ENCODE measurements at places on chromosomes 12 and 14. TPM values are rescaled to one million over a fixed set of nuclear protein-coding genes. Genes with fewer than 3 reads are reported as not detected.

DNA sequence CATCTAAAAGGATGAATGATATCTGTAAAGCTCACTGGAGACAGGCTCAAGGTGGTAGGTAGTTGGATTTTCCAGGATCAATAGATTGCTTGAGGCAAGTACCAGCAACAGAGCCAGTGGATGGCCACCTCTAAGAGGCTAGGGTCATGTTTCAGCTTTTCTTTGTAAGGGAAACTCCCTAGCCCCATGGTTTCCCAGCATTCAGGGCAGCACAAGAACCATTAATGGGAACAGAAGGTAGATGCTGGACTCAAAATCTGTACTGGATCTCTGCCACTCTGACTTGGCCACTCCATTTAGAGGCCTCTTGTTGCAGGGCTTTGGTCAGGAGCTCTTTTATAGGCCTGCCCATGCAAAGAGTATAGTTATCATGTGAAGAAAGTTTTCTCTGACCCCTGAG lies 76.1 kb upstream of the DYRK2 start:
- DNase-seq, result no peak

GRCh38 chr14:74793506-74794155 lies 30.5 kb downstream of the YLPM1 start:
- no peak for DNase-seq

DNA sequence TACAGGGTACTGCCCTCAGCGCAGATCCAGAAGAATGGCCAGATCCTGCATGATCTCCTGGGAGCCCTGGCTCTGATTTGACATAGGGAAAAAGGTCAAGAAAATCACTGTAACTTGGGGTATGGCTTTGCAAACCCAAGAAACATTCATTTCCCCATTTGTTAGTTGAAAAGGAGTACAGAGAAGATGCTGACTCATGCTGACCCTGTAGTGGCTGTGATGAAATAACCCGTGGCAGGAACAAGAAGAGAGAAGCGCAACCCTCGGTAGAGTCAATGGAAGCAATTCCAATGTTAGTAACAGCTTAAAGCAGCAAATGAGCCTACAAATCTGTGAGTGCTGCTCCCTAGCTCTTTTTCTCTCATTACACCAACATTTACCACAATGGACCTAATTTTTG lies 281.6 kb upstream of the NPAS3 start:
- DNase-seq, result no peak

- no peak for DNase-seq
Observed at GRCh38 chr12:112408621-112409020, 784 bp downstream of the RPL6 start.

DNA sequence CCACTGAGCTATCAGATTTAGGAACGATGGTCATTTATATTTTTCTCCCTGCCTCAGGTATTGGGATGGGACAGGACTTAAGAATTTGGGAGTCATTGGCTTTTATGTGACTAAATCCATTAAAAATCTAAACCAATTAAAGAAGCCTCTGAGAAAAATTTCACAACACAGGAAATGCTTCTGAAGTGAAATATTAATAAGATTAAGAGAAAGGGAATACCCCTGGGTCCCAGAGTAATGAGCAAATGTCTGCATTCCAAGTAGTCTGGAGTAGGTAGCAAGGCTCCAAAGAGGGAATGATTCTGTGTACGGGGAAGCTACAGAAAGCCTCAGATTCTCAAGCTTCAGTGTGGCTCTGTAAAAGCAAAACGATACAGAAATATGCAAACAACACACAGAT lies 707 bp upstream of the MED6 start:
- no peak for DNase-seq

- no peak for DNase-seq
Observed at GRCh38 chr12:5996459-5996858, 51.4 kb upstream of the ANO2 start.

DNA sequence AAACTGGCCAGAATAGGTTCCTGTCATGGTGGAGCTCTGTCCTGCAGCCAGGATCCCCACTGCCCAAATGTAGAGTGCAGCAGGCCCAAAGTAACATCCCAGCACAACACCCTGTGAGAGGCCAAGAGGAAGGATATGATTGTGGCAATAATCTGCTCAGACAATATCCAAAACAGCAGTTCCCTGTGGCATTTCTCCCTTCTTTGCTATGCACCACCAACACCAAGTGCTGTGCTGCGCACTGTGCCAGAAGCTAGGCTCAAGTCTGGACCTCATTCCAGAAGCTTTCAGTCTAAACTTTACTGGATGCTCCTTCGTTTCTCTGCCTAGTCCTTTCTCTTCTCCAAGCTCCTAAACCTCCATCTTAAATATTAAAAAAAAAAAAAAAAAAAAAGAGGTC lies 33.4 kb downstream of the SLC11A2 start:
- DNase-seq, result no peak

Gene RPAP3
- 47.3 TPM for total RNA-seq

Gene RNASE7
- total RNA-seq, result not detected

Gene LMO3
- total RNA-seq, result 0.51 TPM

Gene RERG
- total RNA-seq, result not detected

Gene IL26
- total RNA-seq, result not detected
